ENCODE measurements at places on chromosomes 2 and 18.

- no peak for DNase-seq
Observed at GRCh38 chr2:74843899-74844298, 10.0 kb downstream of the HK2 start.

DNA sequence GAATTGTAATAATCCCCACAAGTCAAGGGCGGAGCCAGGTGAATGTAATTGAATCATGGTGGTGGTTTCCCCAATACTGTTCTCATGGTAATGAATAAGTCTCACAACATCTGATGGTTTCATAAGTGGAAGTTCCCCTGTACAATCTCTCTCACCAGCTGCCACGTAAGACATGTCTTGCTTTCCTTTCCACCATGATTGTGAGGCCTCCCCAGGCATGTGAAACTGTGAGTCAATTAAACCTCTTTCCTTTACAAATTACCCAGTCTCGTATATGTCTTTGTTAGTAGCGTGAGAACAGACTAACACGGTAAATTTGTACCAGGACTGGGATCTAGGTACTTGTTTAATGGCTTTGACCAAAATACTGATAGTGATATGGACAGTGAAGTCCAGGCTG is 744.3 kb upstream of the REG3G start:
- DNase-seq, result no peak

GRCh38 chr2:200800458-200800857 is 11.3 kb upstream of the BZW1 start:
- no peak for DNase-seq

GRCh38 chr18:59021500-59021899 is 118.2 kb upstream of the SEC11C start:
- DNase-seq, result no peak

GRCh38 chr18:44321868-44322590 is 358.7 kb upstream of the SETBP1 start:
- no peak for DNase-seq

GRCh38 chr18:43919551-43919950 is 642.3 kb upstream of the SYT4 start:
- DNase-seq, result no peak

DNA sequence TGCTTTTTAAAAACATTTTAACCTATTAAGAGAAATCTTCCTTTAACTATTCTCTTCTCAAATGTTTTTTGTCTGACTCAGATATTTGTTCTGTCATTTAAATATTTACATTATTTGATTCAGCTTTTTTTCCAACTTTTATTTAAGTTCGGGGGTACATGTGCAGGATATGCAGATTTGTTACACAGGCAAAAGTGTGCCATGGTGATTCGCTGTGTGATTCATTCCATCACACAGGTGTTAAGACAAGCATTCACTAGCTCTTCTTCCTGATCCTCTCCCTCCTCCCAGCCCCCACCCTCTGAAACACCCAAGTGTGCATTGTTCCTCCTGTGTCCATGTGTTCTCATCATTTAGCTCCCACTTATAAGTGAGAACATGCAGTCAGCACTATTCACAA is 19.4 kb downstream of the SP100 start:
- DNase-seq, result no peak

- DNase-seq, result peak; percentile 3
Observed at GRCh38 chr2:33275689-33276444, 200.6 kb upstream of the RASGRP3 start.

DNA sequence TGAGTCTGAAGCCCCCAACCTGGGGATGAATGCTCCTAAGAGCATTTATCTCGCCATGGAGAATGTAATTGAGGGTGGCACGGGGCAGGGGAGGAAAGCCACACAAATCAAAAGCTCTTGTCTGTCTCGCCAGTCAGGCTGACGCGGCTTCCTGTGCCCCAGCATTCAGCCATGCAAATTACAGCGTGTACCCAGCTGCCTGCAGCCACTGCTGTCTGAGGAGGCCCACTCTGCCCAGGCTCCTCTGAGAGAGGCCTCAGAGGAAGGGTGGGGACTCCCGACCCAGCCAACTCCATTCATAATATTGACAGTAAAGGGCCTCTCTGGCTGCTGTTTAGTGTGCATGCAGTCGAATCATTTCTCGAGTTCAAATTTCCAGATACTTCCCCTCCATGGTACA is 22.0 kb downstream of the SMAD7 start:
- DNase-seq, result peak; percentile 56

DNA sequence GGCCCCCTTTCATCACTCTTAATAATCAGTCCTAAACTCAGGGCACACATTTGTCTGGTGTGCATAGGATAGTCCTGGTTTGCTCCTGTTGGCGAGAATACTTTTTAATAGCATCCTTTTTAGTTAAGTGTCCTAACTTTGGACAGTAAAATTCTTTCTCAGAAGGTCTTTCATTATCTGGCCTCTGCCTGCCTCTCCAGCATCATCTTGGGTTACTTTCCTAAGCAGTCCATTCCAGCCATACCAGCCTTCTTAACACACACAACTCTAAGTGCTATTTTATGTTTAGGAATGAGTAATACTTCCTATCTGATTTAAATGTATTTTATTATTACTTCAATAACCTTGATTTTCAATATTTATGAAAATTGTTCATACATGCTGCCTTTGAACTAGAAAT is 151.0 kb downstream of the ACOXL start:
- DNase-seq, result no peak

DNA sequence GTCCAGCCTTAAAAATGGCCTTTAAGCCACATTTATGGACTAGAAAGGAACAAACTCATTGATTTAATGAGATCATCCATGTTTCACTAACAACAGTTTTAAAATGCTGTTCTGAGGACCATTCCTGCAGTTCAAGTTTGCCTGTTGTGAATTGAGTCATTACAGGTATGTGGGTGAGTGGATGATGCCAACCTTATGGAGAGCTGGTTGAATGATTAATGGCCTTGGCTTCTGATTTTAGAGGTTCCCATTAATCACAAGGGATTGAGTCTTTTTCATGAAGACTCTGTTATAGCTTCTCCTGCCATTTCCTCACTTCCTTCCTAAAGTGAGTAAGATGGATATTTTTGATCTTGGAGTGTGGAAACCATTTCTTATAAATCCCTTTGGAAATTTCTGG is 459.8 kb upstream of the SLC14A2 start:
- no peak for DNase-seq

DNA sequence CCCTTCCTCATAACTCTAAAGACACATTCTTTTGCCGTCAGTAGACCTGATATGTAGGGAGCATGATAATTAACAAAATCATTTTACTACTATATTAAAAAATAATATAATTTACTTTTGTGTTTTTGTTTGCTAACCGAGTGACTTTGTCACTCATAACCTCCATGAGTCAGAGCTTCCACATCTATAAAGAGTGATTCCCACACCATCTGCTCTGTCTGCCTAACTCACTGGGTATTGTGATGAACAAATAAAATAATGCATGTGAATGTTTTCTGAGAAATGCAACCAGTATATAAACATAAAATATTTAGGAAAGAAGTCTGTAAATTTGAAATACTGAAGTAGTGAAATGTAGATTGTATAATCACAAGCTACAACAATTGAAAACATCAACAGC is 123.4 kb upstream of the DSEL start:
- DNase-seq, result no peak

DNA sequence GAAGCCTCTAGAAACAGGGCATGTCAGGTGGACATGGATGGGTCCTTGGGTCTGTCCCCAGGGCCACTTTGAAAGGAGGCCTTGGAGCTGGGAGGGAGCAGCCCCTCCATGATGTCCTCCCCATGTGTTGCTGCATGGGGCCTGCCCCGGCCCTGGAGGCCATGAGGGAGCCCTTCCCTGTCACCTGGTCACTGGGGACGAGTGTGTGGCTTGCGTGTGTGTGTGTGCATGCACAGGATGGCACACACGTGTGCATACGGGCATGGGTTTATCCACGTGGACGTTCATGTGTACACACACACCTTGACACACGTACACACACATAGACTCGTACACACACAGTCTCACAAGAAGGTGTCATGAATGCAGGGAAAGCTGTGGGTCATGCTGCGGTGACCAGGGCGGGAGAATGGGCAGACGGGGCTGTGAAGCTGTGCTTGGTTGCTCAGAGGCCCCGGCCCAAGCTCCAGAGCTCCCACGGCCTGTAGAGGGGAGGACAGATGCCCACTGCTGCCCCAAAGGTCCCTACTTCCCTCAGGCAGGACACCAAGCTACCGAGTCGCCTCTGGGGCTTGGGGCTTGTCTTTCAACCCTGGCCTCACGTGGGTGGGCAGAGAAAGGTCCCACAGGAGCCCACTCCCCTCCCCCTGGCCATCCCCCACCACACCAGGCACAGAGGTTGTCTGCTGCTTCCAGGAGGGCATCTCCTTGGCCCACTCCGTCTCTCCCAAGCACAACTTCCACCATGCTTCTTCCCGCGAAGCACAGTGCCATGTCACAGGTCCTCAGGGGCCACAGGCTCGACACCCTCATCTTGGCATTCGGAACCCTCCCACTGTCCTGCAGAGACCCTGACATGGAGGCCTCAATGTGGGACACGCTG is 42.3 kb upstream of the GPC1 start:
- peak; percentile 7 for DNase-seq

DNA sequence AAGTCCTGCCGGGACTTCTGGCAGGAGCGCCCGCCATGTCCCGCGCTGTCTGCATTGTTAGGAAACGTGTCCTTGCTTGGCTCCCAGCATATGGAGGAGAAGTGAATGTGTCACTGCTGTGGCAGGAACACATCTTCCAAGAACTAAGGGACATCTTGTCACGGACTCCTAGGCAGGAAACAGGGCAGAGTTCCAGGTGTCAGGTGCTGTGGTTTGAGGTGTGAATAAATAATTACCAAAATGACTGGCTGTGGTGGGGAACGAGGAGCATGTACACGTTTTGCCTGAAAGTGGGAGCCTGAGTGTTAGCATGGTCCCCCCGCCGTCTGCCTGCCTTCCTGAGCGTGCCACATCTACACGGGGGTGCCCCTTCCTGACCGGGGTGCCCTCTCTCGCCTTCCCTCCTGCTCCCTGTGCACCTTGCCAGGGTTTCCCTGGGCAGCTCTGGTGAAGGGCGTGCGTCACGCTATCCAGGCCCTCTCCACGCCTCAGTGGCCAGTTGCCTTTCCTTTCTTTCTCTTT is 237.5 kb downstream of the LDLRAD4 start:
- no peak for DNase-seq

DNA sequence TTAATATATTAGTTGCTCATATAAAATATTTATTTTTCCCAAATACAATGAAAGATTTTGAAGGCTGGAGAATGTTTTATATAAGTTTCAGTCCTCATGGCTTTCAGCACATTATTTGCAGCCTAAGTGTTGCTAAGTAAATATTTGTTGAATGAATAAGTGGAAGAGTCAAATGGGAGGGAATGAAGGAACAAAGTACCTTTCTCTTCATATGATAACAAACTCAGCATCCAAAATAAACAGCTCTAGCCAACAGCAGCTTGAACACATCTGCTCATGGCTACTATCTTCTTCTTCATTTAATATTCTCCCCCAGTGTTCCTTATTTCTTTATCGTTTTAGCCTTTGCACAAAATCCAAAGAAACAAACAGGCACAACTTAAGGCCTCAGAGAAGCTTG is 385.2 kb upstream of the PIK3C3 start:
- no peak for DNase-seq

DNA sequence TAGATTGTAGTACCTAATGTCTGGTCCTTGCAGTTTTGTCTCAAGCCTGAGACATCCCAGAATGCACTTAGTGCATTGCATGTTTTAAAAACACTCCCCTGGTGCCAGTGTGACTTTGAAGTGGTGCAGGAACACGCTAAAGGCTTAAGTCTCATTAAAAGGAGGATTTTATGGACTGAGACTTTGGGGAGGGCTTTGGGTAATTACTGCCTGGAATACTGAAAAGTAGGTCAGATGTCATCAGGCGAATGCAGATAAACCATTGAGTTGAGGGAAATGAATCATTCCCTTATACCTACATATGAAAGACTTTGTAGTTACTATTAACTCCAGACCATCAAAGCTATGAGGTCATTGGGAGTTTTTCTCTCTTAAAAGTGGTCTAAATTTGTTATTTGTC is 3.0 kb upstream of the OSBPL1A start:
- DNase-seq, result no peak

- no peak for DNase-seq
Observed at GRCh38 chr2:198322275-198322674, 517.9 kb downstream of the PLCL1 start.

DNA sequence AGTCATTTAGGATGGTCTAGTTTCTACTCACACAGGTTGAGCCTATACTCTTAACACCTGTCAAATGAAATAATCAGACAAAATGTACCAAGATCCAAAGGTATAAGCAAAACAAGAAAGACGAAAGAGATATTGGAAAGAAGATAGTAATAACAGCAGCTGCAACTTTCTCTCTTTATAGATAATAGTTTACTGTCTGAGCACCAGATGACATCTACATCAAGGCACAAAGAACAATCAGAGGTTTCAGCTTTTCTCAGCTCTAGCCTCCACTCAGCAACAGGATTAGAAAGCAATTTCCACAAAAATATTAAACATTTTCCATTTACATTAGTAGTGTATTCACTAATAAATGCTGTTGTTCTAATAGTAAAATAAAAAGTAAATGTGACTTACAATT is 66.3 kb downstream of the RTTN start:
- DNase-seq, result no peak

GRCh38 chr2:207200136-207200535 is 34.4 kb upstream of the KLF7 start:
- DNase-seq, result no peak

- DNase-seq, result no peak
Observed at GRCh38 chr2:56315376-56315775, 131.6 kb downstream of the CCDC85A start.

- DNase-seq, result no peak
Observed at GRCh38 chr2:107362993-107363392, 463.7 kb upstream of the RGPD4 start.

DNA sequence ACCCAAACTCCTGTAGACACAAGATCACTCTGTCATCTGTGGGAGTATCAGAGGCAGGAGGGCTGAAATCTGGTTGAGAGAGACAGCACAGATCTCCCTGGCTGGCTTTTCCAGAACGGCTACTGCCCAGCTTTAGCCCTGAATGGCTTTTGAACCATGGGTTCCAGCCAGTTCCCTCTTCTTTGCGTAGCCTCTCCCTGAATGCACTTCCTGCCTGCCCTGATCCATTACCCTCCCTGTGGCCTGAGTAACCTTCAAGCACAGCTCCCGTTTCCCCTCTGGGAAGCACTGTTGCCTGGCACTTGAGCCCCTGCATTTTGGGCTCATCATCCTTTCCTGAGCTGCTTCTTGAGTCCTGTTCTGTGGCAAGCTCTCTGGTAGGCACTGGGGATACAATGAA is 68.8 kb downstream of the ASAP2 start:
- no peak for DNase-seq

- DNase-seq, result peak; percentile 96
Observed at GRCh38 chr2:108448678-108449409, at the start of gene GCC2. Gene GCC2, plus strand, starts transcription at chr2:108449206. Its CDS starts 69 bp downstream, at chr2:108449275.

GRCh38 chr2:216777637-216778273 is 82.1 kb downstream of the TNP1 start:
- peak; percentile 57 for DNase-seq
